ENCODE measurements at places on chromosomes 13 and 19. TPM values are rescaled to one million over a fixed set of nuclear protein-coding genes. Genes with fewer than 3 reads are reported as not detected.

DNA sequence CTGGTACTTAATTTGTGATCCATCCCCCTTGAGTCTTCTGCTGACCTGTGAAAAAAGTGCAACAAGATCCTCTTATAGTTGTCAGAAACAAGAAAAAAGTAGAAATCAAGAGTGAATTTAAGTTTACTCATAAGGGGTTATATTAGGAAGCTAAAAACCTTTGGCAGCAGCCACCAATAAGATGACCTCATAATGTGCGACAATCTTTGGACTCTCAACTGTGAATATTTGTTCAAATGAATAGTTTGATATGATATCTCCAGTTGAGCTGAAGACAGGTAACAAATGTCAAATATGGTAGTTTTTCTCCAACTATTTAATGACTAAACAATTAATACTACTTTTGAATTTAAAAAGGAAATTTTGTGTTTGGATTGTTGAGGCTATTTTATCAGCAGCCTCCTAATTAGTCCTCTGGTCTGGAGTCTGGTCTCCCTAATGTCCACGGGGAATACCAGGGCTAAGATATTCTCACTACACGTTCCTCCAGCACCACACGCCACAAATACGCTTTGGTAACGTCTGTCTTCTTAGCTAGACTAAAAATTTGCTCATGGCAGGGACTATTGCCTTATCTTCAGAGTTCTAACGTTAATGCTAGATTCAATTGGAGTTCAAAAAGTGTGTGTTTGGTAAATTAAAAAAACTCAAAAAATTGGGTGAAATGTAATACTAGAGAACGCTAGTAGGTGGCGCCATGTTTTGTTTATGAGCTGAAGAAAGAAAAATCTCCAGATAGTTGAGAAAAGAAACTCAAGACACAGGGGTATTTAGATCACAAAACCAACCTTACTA, 51.0 kb upstream of the PDX1 start:
- no peaks in the 10 kb centered on the region for H3K4me1 ChIP-seq
- H3K27me3 ChIP-seq = no peaks in the 10 kb centered on the region

DNA sequence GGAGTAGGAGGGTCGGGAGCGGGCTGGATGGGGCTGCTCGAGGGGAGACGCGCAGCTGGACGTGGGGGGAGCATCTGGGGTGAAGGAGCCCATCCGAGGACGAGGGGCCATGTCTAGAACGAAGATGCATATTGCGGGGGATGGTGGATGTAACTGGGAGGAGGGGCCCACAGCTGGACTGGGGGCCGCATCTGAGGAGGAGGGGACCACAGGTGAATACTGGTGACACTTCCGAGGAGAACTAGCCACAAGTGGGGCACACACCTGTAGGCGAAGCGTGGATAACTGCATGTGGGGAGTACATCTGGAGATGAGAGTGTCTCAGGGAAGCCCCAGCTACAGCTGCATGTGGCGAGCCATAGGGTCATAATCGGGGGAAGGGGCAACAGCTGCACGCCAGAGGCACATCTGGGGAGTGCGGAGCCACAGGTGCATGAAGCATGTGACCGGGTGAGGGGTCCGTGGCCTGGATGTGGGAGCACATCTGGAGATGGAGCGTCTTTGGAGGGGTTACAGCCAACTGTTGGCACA, 402 bp downstream of the ZSWIM9 start:
- no peak for DNase-seq
- H3K4me3 ChIP-seq = peak overlapping the region; percentile 81
- H3K27me3 ChIP-seq = no peaks in the 10 kb centered on the region

DNA sequence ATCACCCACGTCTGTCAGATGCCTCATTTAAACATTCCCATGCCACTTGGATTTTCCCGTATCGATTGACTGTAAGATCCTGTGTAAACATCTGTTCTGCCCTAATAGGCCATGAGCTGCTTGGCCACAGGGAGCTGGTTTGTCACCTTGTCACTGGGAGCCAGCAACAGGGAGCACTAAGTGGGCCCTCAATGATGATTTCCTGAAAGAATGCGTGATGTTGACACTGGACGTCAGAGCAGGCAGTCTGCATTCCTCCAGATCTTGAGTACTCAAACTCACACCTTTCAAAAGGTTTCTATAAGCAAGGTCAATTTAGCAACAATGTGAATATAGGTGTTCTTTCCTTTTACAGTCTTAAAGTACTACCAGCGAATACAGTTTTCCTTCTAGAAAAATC, 78.8 kb downstream of the TUBGCP3 start:
- peaks cover 25% of the 10 kb centered on the region for H3K36me3 ChIP-seq
- H3K4me3 ChIP-seq = no peak overlapping the region
- peaks cover 10% of the 10 kb centered on the region for H3K4me1 ChIP-seq
- H3K27me3 ChIP-seq = no peaks in the 10 kb centered on the region
- no peak for DNase-seq

DNA sequence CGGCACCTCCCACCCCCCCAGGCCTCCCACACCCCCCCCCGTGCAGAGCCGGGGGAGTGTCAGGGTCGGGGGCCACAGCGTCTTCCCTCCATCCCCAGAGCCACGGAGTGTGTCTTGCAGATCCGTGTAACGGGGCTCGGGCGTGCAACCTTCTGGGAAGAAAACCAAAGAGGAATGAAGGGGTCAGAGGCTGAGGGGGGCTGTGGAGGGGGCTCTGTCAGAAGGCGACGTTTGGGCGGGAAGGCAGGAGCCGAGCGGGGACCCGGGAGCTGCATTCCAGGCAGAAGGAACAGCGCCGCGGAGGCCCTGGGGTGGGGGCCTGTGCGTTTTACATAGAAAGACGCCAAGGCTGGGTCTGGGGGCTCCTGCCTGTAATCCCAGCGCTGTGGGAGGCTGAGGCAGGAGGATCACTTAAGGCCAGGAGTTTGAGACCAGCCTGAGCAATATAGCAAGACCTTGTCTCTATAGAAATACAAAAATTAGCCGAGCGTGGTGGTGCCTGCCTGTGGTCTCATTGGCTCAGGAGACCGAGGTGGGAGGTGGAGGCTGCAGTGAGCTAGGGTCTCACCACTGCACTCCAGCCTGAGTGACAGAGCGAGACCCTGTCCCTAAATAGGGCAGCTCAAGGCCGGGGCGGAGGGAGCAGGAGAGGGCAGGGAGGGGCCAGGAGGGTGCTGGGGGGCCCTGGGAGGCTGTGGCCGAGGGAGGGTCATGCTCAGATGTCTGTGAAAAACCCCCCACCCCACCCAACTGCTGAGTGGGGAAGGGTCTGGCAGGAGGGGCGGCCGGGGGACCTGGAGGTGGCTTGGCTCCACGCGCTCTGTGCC, 27.8 kb downstream of the ARID3A start:
- H3K4me3 ChIP-seq = no peak overlapping the region
- no peaks in the 10 kb centered on the region for H3K36me3 ChIP-seq
- peaks cover 13% of the 10 kb centered on the region for H3K4me1 ChIP-seq

DNA sequence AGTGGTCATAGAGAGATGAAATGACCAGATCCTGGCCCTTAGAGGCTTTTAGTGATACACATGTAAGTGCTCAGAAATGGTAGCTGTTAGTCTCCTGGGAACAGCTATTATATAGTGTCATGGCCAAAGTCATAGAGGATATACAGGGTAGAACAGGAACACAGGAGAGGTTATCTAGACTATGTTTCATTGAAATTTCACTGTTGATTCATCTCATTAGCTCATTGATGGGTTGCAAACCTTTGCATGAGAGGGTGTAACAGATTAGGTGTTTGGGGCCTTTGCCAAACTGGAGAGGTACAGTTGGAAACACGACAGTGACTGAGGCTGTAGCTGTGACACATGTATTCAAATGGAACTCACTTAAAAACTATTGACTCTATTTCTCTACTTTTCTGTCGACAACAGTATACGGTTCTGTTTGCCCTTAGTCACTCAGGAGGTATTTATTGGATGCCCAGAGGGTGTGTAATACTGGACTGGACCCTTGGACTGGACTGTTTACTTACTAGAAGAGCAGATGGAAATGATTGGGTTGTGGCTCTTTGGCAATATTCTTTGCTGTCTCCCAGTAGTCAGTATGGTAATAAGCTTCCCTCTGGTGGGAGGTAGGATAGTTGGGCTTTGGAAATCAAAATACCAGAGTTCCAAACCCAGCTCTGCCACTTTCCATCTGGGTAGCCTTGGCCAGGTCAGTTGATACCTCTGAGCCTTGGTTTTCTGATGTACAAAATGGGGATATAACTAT, 29.8 kb downstream of the ARHGAP35 start:
- no peak overlapping the region for H3K27ac ChIP-seq
- DNase-seq = no peak
- H3K27me3 ChIP-seq = no peaks in the 10 kb centered on the region
- no peak overlapping the region for H3K4me3 ChIP-seq
- H3K36me3 ChIP-seq = no peaks in the 10 kb centered on the region
- peaks cover 21% of the 10 kb centered on the region for H3K4me1 ChIP-seq

DNA sequence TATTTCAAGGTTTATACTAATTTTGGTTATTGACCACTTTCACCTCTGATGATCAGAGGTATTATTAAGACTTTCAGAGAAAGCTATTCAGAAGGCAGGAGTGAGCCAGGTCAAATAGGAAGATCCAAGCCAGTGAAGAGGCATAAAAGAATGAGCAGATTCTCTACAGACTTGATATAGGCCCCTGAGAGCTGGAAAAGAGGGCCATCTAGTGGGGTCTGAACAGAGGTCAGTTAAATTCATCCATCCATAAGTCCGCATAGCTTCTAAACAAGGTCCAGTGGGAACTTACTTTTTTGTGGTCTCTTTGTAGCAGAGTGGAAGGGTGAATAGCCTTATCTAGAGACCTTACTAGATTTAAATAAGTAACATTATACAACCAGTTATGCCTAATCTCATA, 126.6 kb upstream of the UFM1 start:
- no peaks in the 10 kb centered on the region for H3K27me3 ChIP-seq
- no peaks in the 10 kb centered on the region for H3K4me1 ChIP-seq
- H3K4me3 ChIP-seq = no peak overlapping the region
- H3K36me3 ChIP-seq = no peaks in the 10 kb centered on the region
- H3K27ac ChIP-seq = no peak overlapping the region

- no peaks in the 10 kb centered on the region for H3K4me1 ChIP-seq
- H3K27me3 ChIP-seq = peaks cover 14% of the 10 kb centered on the region
- no peak for DNase-seq
- peaks cover 41% of the 10 kb centered on the region for H3K36me3 ChIP-seq
These were observed 8.0 kb downstream of the DNASE2 start for GRCh38 chr19:12872941-12873890.

DNA sequence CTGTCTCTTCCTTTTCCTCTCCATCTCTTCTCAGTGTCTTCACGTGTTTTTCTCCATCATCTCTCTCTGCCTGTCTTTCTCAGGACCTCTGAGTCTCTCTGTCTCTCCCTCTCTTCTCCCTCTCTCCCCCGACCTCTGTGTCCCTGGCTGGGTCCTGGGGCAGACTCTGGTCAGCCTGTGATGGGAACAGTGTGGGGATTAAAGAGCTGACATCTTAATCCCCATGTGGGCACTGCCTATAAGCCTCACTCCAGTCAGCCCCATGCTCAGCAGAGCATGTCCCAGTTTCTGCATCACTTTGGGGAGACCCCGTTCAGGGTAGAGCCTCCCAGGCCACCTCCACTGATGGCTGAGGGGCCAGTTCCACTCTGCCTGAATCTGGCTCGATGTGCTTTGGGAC, 16.2 kb downstream of the EGLN2 start:
- no peaks in the 10 kb centered on the region for H3K36me3 ChIP-seq
- H3K4me3 ChIP-seq = no peak overlapping the region
- DNase-seq = no peak
- H3K27me3 ChIP-seq = no peaks in the 10 kb centered on the region
- peaks cover 36% of the 10 kb centered on the region for H3K4me1 ChIP-seq

DNA sequence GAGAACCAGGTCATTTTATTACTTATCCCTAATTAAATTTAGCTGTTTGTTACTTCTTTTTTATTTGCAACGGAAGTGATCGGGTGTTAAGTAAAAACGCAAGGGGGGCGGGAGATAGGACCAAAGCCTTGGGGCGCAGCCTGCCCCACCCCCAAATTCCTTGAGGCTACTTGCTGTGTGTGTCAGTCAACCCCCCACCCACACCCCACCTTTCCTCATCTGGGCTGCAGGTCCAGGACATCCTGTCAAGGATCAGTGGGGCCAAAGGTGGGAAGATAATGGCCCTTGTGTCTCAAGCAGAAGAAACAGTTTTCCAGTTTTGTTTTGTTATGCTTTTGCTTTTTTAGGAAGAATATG, 1.2 kb upstream of the FOXO1 start:
- peak overlapping the region; percentile 98 for H3K4me3 ChIP-seq
- H3K27me3 ChIP-seq = no peaks in the 10 kb centered on the region
- no peak for DNase-seq

DNA sequence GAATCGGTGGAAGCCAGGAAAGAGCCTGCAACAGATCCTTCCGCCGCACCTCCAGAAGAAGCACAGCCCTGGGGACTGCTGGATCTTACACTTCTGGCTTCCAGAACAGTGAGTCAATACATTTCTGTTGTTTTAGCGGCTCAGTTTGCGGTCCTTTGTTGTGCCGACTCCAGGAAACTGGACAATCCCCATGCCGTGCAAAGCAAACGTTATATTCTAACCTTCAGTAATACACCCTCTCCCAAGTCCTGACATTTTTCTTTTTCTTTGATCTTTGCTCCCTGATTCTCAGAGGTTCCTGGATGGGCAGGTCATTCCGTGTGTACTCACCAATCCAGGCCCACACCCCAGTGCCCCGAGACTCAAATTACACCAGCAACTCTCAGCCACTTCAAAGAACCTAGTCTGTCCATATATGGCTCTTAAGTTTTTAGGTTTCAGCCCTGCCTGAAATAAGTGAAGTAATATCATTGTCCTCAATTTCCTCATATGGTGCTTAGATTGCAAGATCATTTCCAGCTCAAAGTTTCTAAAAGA, 387.1 kb upstream of the SGCG start:
- H3K4me3 ChIP-seq = no peak overlapping the region
- no peaks in the 10 kb centered on the region for H3K36me3 ChIP-seq
- DNase-seq = no peak
- H3K27me3 ChIP-seq = no peaks in the 10 kb centered on the region

GRCh38 chr19:3723110-3723488, 14.9 kb downstream of the TJP3 start:
- peaks cover 27% of the 10 kb centered on the region for H3K4me1 ChIP-seq
- no peak overlapping the region for H3K4me3 ChIP-seq
- no peak for DNase-seq
- peaks cover 34% of the 10 kb centered on the region for H3K27me3 ChIP-seq

GRCh38 chr19:1970806-1971502, 30.0 kb downstream of the CSNK1G2 start:
- no peak overlapping the region for H3K27ac ChIP-seq
- H3K36me3 ChIP-seq = peaks cover 23% of the 10 kb centered on the region
- no peaks in the 10 kb centered on the region for H3K27me3 ChIP-seq
- no peak overlapping the region for H3K4me3 ChIP-seq
- peaks cover 17% of the 10 kb centered on the region for H3K4me1 ChIP-seq

IFNL2 gene
- not detected for total RNA-seq

C19orf12 gene
- 27.0 TPM for total RNA-seq

SPACA4 gene
- total RNA-seq = not detected

LRFN3 gene
- total RNA-seq = 22.6 TPM

NOVA2 gene
- total RNA-seq = 4.2 TPM
